NCI-H187 (cell line): ENCODE measurements at places on chromosomes 7 and 10.

GRCh38 chr10:1063232-1063865 lies 7.2 kb downstream of the WDR37 start:
- no peak for DNase-seq

- DNase-seq: no peak
Observed at GRCh38 chr7:55432939-55433784, 68.0 kb downstream of the LANCL2 start.

GRCh38 chr7:137691566-137691965 lies 155.2 kb downstream of the DGKI start:
- no peak for DNase-seq

DNA sequence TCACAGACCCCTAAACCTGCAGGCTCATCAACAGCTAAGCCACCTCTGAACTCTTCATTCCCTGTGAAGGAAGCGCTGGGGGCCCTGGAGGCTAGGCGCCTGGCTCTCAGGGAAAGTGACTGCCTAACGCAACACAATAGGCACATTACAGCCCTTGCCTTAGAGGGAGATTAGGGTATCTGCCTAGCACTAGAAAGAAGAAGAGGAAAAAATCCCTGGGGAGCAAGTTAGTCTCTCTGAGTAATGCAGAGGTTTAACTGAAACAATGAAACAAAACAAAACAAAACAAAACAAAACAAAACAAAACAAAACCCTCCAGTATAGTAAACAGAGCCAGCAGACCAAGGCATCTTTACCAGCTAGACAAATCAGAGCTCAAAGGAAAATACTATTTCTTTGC lies 2.6 kb downstream of the ZNF777 start:
- DNase-seq: no peak

- no peak for DNase-seq
Observed at GRCh38 chr7:48901966-48902365, 22.4 kb upstream of the CDC14C start.

DNA sequence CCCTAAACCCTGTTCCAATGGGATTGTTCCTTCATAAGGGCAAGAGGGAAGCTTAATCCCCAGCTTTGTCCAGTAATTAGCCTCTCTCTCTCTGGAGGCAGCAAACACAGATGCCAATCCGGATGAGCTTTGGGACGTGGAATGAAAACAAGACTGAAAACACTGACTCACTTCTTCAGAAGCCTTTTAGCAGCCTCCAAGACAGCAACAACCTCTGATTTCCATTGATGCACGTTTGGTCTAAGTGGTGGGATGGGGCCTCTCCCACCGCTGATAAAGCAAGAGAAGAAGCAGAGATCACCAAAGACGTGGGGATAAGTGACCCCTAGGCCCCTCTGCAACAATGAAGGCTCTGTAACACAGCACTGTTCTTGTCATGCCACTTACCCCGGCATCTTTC lies 5.8 kb upstream of the GFRA1 start:
- no peak for DNase-seq

DNA sequence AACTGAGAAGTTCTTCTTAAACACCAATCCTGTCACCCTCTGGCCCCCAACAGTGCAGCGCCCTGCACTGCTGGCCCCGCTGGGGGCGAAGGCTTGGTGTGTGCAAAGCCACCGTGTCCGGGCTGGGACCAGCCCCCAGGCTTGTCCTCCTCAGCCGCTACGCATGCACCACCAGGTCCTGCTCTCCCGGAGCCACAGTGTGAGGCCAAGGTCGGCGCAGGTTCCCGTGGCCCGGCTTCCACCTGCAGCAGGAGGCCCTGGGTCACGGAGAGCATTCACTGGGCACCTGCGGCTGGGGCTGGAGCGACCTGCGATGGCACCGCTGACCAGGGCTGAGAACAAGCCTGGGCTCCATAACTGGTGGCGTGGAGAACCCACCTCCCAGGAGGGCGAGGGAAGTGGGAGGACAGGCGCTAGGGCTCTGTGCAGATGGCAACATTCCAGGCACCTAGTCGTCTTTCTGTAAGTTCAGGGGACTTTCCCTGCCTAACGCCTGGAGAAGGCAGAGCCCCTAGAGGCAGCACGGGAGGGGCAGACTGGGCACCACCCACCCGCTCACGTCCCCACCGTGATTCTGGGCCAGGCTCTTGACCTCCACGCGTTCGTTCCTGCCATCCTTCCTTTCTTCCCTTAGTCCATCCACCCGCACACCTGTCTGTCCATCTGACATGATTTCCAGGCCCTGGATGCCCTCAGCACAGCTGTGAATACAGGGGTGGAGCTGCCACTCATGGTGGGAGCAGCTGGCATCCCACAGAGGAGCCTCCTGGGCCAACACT lies 271.6 kb downstream of the ELFN1 start:
- DNase-seq: no peak

DNA sequence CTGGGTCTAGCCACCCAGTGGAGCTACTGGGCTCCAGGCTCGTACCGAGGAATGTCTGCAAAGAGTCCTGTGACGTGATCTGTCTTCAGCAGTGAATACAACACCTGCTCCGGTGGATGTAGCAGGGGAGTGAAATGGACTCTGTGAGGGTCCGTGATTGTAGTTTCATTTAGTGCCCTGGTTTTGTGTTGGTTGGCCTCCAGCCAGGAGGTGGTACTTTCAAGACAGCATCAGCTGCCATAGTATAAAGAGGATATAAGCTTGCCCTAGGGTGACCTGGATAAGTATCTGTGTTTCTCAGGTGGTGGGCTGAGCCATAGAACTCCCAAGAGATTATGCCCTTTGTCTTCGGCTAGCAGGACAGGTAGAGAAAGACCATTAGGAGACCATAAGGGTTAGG lies 24.6 kb upstream of the WNT2 start:
- no peak for DNase-seq

- DNase-seq: no peak
Observed at GRCh38 chr7:136146925-136147324, 169.8 kb upstream of the MTPN start.

DNA sequence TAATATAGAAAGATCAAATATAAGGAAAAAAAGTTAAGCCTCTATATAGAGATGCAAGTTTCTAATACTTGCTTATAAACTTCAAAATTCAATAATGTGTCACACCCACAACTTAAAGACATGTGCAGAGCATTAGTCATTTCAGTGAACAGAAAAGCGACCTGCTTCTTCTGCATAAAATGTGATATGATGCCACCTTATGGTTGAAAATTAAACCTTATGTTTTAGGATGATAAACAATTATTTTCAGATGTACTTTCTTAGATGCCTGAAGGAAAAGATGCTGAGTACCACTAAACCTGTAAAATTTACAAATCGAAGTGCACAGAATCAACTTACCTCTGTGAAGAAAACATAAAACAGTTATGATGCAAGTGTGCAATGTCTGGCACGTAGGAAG lies 96.0 kb downstream of the MTERF1 start:
- DNase-seq: no peak

GRCh38 chr10:129459762-129460539 lies 7.1 kb upstream of the MGMT start:
- DNase-seq: no peak

GRCh38 chr10:59585046-59585700 lies 124.5 kb downstream of the SLC16A9 start:
- no peak for DNase-seq

DNA sequence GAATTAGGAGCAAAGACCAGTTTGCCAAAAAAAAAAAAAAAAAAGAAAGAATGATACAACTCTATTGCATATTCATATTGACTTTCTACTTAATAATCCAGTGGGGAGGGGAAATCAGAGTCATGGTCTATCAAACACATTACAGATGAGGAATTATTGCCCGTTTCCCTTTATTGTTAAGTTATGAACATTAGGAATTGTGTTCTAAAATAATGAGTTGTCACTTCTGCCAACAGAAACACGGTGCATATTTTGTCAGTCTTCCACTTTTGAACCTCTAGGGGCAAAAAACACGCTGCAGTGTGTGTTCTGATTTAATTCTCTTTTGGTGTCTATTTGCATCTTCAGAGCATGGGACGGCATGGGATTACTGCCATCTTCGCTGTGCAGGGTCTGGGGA lies 115.7 kb upstream of the RHOBTB1 start:
- DNase-seq: no peak

- no peak for DNase-seq
Observed at GRCh38 chr7:106813705-106814305, 51.3 kb upstream of the PIK3CG start.

GRCh38 chr7:47480576-47481538 lies 101.1 kb downstream of the TNS3 start:
- DNase-seq: no peak

DNA sequence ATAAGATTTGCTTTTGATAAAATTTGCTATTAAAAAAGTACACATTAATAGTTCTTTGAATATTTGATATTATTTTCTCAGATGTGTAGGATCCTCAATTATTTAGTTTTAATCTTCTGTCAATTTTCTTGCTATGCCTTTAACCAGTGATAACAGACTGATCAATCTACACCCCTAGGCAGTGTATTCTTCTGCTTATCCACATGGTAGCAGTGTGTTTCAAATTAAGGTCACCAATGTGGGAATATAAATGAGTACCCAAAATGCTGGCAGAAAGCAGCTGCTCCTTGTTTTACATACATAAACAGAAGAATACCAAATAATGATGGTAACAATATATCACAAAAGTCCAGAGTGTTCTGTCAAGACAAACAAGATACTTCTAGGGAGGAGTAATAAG lies 87.0 kb downstream of the SKAP2 start:
- DNase-seq: no peak

DNA sequence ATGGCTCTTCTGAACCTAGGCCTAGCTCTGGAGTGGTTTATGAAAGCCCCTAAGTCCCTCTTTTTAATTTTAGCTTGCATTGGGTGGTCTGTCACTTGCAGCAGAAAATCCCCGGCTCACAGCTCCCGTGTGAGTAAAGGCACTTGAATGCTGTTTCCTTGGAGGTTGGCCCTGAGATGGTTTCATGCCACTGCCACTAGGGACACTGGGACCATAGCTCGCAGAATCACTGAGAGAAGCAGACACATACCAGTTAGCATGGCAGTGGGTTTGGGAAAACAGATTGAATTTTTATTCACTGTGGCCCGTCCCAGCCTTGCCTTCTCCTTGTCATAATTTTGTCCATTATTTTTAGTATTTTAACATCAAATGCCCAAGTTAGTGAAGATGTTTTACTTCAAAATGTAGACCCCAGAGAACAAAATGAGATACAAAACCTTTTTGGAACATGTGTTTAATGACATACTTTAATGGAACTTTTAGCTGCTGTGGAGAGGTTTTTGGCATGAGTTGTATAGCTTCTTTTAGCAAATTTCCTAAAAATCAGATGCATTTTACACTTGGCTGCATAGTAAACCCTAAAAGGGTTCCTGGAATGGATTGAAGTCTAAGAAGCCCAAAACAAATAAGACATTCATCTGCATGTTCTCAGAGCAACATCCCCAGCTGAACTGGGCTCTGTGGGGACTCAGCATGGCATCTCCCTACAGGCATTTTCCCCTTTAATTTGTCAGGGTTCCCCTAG lies 259.7 kb upstream of the PITRM1 start:
- DNase-seq: no peak

DNA sequence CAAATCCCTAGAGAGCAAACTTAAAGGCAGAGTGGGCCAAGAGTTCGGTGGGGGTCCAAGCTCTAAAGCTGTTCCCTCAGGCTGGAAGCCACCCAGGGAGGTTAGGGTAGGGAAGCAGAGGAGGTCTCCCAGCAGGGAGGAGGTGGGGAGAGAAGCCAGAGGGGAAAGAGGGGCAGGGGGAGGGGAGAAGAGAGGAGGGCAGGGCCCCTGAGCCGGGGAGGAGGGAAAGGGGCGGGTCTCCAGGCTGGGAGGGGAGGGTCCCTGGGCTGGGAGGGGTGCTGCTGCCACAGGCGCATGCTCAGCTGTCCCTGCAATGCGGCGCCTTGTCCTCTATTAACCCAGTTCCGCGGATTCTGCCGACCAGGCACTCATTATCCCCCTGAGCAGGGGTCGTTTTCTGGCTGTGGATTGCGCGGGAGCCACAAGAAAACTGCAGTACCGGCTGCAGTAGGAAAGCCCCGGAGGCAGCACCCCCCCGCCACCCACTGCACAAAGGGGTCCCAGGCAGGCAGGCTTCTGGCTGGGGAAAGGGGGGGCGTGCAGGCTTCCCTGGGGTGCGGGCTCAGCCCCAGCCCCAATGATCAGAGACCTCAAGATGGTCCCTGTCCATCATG lies 49.3 kb downstream of the CAMK2B start:
- DNase-seq: no peak

DNA sequence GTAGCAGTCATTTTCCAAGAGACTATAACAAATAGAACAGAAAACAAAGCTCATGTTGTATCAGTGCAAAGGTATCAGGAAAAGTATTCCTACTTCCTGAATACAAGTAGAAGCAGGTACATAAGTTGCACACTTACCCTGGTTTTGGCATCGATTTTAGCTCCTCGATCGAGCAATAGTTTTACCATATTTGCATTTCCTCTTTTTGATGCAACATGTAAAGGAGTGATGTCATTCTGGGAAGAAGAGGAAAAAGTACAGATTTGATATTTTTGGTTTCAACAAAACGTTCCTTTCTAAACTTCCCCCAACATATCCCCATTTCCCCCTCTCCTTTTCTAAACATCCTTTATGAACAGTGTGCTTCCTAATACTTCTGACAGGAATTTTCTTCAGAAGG lies 155.1 kb downstream of the ANK3 start:
- DNase-seq: no peak
